G401 (cell line): ENCODE measurements at places on chromosomes 16 and 17.

DNA sequence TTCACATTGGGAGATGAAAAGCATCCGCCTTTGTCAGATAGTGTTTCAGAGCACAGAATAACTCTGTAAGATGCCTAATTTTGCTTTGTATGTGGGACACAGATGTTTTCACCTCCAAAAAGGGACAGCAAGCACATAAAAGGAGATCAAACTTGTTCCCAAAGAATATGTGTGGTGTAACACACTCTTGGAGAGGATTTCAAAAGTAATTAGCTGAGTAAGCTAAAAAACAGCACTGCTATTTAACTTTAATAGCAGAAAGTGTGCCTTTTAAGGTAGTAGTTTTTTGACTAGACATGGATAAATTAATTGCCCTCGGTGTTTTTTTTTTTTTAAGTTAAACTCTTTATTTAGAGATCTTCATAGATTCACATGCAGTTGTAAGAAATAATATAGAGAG, 65.2 kb downstream of the COX10 start:
- no peak for DNase-seq

GRCh38 chr17:56499799-56500388, 93.6 kb upstream of the NOG start:
- DNase-seq, result peak; percentile 4

GRCh38 chr17:15413101-15413771, 54.2 kb downstream of the CDRT4 start:
- no peak for DNase-seq

GRCh38 chr16:67141391-67141790, 9.4 kb downstream of the B3GNT9 start:
- DNase-seq, result no peak

DNA sequence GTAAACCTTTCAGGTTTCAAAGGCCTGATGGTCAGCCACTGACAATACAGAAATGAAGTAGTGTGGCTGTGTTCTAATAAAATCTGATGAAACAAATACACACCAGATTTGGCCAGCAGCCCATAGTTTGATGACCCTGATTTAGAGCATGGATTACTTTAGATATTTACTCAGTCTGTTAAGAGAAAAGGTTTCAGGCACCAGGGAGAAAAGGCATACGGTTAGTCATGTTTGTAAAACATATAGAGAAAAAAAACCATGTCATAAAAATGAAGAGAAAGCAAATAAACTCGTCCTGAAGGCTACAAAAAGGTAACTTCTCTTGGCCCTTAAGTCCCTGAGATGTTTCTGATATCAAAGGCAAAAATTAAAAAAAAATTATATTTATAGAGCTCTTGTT, 112.1 kb downstream of the ADAMTS18 start:
- no peak for DNase-seq

DNA sequence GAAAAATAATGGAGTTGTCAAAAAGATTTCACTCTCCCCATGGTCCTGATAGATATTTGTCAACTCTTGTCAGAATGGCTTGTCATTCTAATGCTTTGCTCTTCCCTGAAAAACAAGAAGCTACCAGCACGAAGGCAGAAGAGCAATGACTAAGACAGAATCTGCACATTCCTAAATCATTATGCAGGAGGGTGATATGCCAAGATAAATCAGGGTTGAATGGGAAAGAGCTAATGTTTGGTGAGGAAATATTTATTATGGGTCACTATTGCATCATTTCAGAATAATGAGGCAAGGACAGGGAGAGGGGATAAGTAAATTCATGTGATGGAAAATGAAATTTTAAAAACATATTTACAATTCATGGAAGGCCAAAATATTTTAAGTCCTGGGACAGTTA, 297.5 kb upstream of the XYLT1 start:
- DNase-seq, result no peak

DNA sequence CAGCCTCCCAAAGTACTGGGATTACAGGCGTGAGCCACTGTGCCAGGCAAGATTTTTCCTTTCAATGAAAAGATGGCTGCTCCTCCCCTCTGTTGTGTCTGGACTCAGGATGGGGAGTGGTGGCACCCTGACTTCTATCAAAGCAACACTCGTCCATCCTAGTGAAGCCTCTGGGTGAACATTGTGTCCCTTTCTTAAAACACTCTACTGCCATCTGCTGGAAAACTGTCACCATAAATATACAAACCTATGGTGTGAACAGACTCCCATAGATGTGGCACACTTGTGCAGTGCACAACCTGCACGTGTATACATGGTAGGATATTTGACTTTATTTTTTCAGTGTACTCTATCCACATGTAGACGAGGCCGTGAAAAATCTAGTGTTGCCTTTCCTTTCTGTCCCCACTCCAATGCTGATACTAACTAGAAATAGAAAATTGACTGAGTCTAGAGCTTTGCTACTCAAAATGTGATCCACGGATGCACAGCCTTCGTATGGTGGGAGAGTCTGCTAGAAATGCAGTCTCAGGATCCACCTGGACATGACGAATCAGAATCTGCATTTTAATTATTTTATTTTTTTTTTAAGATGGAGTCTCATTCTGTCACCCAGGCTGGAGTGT, 55.9 kb upstream of the PLCG2 start:
- peak; percentile 87 for DNase-seq
